ENCODE measurements at places on chromosomes 2 and 18. TPM values are rescaled to one million over a fixed set of nuclear protein-coding genes. Genes with fewer than 3 reads are reported as not detected.

CYP26B1 gene
- polyA plus RNA-seq: 0.87 TPM

MYCN gene
- 0.10 TPM for polyA plus RNA-seq

TLK1 gene
- polyA plus RNA-seq: 7.3 TPM

ELMOD3 gene
- polyA plus RNA-seq: 17.2 TPM

GTF3C2 gene
- polyA plus RNA-seq: 21.6 TPM

KYNU gene
- polyA plus RNA-seq: 0.11 TPM

PREB gene
- polyA plus RNA-seq: 138 TPM

POMC gene
- 3.3 TPM for polyA plus RNA-seq

MPP4 gene
- 0.06 TPM for polyA plus RNA-seq

FSIP2 gene
- polyA plus RNA-seq: 0.03 TPM

CTNNA2 gene
- 0.17 TPM for polyA plus RNA-seq

WDR33 gene
- polyA plus RNA-seq: 18.5 TPM

INPP5D gene
- polyA plus RNA-seq: 2.4 TPM

FNDC4 gene
- 1.7 TPM for polyA plus RNA-seq

REG3G gene
- not detected for polyA plus RNA-seq

TXNDC2 gene
- not detected for polyA plus RNA-seq

MAPK4 gene
- polyA plus RNA-seq: 0.36 TPM

RAPH1 gene
- polyA plus RNA-seq: 8.3 TPM

ASIC4 gene
- not detected for polyA plus RNA-seq

DNER gene
- polyA plus RNA-seq: 0.17 TPM

AGAP1 gene
- polyA plus RNA-seq: 4.2 TPM

ABCB11 gene
- polyA plus RNA-seq: 0.01 TPM

PIEZO2 gene
- 0.13 TPM for polyA plus RNA-seq

NOSTRIN gene
- polyA plus RNA-seq: 4.6 TPM

LDAH gene
- 1.9 TPM for polyA plus RNA-seq

GRB14 gene
- polyA plus RNA-seq: 2.1 TPM

BOK gene
- polyA plus RNA-seq: 12.8 TPM

Measured in psoas muscle (tissue), 8 donors.